ENCODE measurements at places on chromosomes 7 and 10. TPM values are rescaled to one million over a fixed set of nuclear protein-coding genes. Genes with fewer than 3 reads are reported as not detected.
A peak's percentile ranks its signal among the peaks of the same experiment; 100 is the strongest.

DNA sequence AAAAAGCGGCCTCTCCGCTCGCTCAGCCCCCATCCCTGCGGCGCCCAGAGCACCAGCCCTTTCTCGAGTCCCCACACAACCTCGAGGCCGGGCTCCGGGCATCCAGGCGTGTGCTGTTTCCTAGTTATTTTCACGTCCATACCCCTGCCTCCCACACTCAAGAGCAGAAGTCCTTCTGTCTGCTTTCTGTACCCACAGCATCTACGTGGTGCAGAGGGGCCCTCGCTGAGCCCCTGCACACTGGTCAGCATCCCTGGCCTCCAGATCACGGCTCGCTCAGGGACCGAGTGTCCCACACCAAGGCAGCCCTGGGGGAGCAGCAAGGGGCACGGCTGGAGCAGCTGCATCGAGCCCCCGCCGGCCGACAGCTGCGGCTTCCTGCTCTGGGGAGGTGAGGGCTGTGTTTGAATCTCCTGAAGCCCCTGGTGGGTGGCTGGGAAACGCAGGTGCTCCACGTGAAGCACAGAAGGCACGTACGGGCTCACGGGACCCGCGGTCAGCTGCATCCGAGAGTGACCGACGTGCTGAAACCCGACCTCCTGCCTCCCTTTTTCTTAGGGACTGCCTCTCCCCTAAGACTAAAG, 333.1 kb downstream of the DNAJB6 start:
- H3K27me3 ChIP-seq: peaks cover 67% of the 10 kb centered on the region
- no peak overlapping the region for H3K4me3 ChIP-seq
- no peak for DNase-seq
- H3K27ac ChIP-seq: no peak overlapping the region

DNA sequence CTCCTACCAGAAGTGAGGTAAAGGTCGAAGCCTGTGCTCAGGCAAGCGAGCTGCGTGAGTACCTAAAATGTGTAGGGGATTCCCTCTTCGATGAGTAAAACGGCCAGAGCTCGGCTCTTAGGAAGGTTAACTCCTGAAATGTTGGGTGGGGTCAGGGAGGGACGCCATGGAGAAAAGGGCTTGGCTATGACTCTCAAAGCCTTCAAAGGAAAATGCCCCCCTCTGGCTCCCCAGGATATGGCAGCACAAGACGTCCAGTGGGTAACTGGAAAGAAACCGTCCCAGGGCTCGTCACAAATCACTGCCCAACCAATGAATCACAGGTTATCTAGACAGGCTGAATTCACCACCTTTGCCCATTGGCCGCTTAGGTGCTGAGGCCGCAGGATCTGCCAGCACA, 58.0 kb downstream of the CALML3 start:
- H3K27ac ChIP-seq: no peak overlapping the region
- H3K4me3 ChIP-seq: no peak overlapping the region
- peaks cover 29% of the 10 kb centered on the region for H3K4me1 ChIP-seq

The COL28A1 gene
- 17.3 TPM for total RNA-seq

DNA sequence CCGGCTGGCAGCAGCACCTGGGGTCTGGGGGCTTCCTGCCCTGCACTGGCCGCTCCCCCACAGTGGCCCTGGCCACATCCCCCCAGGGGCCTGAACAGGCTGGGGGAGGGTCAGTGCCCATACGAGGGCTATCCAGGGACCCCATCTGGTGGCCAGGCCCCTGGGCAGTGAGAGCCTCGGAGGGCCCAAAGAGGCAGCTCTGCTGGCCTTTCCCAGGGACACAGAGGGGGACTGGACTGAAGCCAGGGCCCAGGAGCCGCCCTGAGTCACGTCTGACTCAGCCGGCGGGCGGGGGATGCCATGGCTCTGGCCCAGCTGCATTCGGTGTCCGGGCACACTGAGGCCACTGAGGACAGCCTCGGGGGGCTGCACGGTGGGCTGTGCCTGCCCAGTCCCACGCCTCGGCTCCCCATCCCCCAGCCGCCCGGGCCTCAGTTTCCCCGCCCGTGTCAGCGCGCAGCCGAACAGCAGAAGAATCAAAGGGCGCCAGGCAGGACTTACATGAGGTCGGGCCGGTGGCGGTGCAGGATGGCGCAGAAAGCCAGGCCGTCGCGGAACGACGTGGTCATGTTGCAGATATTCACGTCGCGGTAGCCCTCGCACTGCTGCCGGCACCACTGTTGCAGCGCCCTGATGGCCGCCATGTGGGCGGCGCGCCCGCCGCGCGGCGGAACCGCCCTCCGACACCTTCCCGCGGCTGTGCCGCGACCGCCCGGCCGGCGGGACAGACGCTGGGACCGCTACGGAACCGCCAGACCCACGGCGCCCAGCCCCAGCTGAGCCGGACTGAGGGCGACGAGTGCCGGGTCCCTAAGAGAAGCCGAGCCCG, at the start of gene MICALL2:
Gene MICALL2, minus strand, starts transcription at position 788 of the 829 bp plus-strand sequence. Its CDS starts 144 bp downstream, at position 644.
- H3K27ac ChIP-seq: no peak within 1 kb of the TSS
- H3K36me3 ChIP-seq: no peaks in the 10 kb centered on the region
- peak within 1 kb of the TSS; percentile 67 for H3K4me3 ChIP-seq
- H3K27me3 ChIP-seq: peaks cover 8% of the 10 kb centered on the region

DNA sequence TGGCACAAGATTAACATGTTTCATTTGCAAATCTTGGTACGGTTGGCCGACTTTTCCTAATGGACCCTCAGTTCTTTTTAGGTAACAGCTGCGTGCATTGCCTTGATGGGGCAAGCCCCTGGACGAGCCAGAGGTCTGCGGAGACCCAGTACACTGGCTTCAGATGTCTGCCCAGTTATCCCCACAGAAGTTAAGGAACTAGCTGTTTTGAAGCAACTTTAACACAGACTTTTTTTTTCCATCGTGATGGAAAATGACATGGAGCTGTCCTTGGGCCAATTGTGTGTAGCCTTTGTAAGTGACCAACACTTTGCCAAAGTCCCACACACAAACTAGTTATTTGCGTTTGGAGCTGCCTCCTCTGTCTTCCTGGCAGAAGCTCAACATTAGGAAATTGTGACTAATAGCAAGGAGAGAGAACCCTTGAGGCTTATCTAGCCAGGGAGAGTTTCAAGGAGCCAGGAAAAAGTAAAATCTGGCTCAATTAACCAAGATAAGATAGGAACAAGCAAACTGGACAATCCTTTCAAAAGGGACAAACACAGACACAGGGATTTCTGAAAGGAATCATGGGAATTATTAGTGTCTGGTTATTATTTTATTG, 99.6 kb upstream of the BMPER start:
- H3K27me3 ChIP-seq: peaks cover 46% of the 10 kb centered on the region
- H3K4me1 ChIP-seq: peaks cover 12% of the 10 kb centered on the region
- no peak overlapping the region for H3K4me3 ChIP-seq
- no peak for DNase-seq
- no peak overlapping the region for H3K27ac ChIP-seq

DNA sequence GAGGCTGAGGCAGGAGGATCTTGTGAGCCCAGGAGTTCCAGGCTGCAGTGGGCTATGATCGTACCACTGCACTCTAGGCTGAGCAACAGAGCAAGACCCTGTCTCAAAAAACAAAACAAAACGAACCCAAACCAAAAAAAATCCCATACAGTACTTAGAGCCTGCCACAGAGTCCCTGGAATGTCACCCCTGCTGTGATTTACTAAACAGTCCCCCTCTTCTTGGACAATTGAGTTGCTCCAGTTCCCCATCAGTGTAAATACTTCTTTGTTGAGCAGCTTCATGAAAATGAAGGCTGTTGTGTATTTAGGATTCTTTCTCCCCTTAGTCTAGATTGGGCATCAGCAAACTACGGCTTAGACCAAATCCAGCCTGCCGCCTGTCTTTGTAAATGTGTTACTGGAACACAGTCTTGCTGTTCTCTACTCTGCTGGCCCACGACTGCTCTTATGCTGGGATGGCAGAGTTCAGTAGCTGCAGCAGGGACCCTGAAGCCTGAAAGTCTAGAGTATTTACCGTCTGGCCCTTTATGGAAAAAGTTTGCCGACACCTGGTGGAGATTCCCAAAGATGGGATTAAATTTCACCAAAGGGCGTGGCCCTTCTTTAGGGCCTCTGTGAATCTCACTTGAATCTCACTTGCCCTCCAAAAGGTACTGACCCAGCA, 57.8 kb downstream of the PALD1 start:
- H3K4me1 ChIP-seq: peaks cover 2% of the 10 kb centered on the region
- no peak overlapping the region for H3K4me3 ChIP-seq
- H3K27ac ChIP-seq: no peak overlapping the region
- no peaks in the 10 kb centered on the region for H3K36me3 ChIP-seq

- H3K4me1 ChIP-seq: peaks cover 3% of the 10 kb centered on the region
- H3K27me3 ChIP-seq: no peaks in the 10 kb centered on the region
- peaks cover 1% of the 10 kb centered on the region for H3K36me3 ChIP-seq
- no peak overlapping the region for H3K27ac ChIP-seq
- DNase-seq: no peak
These were observed 485.1 kb upstream of the KLF6 start for GRCh38 chr10:4270116-4270515.

- H3K36me3 ChIP-seq: no peaks in the 10 kb centered on the region
- peaks cover 40% of the 10 kb centered on the region for H3K4me1 ChIP-seq
- no peak for DNase-seq
- no peaks in the 10 kb centered on the region for H3K27me3 ChIP-seq
These were observed 25.2 kb downstream of the DNAJC1 start for GRCh38 chr10:21978191-21978862.

- H3K4me1 ChIP-seq: no peaks in the 10 kb centered on the region
- no peak overlapping the region for H3K27ac ChIP-seq
- no peaks in the 10 kb centered on the region for H3K36me3 ChIP-seq
- H3K27me3 ChIP-seq: no peaks in the 10 kb centered on the region
- H3K4me3 ChIP-seq: no peak overlapping the region
These were observed 6.7 kb downstream of the PON3 start for GRCh38 chr7:95389516-95389915.
